ENCODE measurements at places on chromosomes 7 and 10.

DNA sequence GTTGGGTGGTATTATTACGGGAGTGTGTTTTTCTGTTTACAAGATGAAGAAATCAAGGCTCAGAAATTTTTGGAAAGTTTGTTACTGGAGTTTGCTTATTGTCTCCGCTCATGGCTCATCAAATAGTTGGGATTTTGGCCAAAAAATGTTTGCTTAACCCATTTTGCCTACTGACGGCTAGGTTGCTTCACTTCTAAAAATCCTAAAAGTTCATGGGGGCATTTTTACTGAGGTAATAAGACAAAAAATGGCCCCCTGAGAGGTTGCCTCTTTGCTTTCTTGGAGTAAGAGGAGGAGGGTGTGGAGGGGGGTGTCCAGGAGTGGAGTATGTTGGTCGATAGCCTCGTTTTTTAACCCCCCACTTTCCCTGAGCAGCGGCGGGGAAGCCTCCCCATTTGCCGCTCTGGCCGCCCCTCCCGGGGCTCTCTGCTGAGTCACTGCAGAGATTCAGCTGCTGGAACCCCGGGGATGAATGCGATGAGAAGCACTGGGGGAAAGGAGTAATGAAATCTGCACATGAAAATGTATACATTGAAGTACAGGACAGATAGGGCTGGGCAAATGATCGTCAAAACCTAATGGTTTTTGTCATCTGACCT, 1.5 kb downstream of the MEST start:
- H3K27ac ChIP-seq, result no peak overlapping the region
- peaks cover 2% of the 10 kb centered on the region for H3K36me3 ChIP-seq
- DNase-seq, result no peak
- peaks cover 9% of the 10 kb centered on the region for H3K4me1 ChIP-seq
- peaks cover 31% of the 10 kb centered on the region for H3K27me3 ChIP-seq

- no peaks in the 10 kb centered on the region for H3K27me3 ChIP-seq
- H3K4me1 ChIP-seq, result no peaks in the 10 kb centered on the region
- H3K4me3 ChIP-seq, result no peak overlapping the region
- H3K27ac ChIP-seq, result no peak overlapping the region
- no peak for DNase-seq
- H3K36me3 ChIP-seq, result no peaks in the 10 kb centered on the region
Observed at GRCh38 chr7:35544028-35544742, 150.8 kb downstream of the HERPUD2 start.

DNA sequence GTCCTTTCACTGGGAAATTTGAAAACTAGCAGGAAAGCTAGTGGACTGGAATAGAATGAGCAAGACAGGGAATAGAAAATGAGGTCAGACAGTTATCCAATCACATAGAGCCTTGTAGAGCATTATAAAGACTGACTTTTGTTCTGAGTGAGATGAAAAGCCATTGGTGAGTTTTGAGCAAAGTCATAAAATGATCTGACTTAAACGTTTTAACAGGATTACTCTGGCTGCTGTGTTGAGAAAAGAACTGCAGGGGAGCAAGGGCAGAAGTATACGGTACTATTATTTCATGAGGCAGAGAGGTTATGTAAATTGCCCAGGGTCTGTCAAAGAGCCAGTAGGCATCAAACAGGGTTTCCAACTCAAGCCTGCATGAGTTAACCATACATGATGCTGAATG, 393.4 kb downstream of the TFEC start:
- no peak overlapping the region for H3K27ac ChIP-seq
- H3K27me3 ChIP-seq, result no peaks in the 10 kb centered on the region
- DNase-seq, result no peak
- H3K36me3 ChIP-seq, result no peaks in the 10 kb centered on the region
- H3K4me3 ChIP-seq, result no peak overlapping the region
- H3K4me1 ChIP-seq, result no peaks in the 10 kb centered on the region

- no peaks in the 10 kb centered on the region for H3K36me3 ChIP-seq
- no peak overlapping the region for H3K4me3 ChIP-seq
- DNase-seq, result no peak
- no peaks in the 10 kb centered on the region for H3K4me1 ChIP-seq
Observed at GRCh38 chr7:80779456-80779855, 139.4 kb downstream of the SEMA3C start.

GRCh38 chr10:123045961-123046731, 37.3 kb downstream of the ACADSB start:
- H3K27me3 ChIP-seq, result no peaks in the 10 kb centered on the region
- no peak for DNase-seq
- peaks cover 10% of the 10 kb centered on the region for H3K36me3 ChIP-seq
- H3K4me3 ChIP-seq, result no peak overlapping the region

- H3K27ac ChIP-seq, result no peak overlapping the region
- H3K4me3 ChIP-seq, result no peak overlapping the region
- no peaks in the 10 kb centered on the region for H3K4me1 ChIP-seq
- H3K36me3 ChIP-seq, result peaks cover 15% of the 10 kb centered on the region
Observed at GRCh38 chr10:112711366-112711765, 238.7 kb upstream of the TCF7L2 start.

DNA sequence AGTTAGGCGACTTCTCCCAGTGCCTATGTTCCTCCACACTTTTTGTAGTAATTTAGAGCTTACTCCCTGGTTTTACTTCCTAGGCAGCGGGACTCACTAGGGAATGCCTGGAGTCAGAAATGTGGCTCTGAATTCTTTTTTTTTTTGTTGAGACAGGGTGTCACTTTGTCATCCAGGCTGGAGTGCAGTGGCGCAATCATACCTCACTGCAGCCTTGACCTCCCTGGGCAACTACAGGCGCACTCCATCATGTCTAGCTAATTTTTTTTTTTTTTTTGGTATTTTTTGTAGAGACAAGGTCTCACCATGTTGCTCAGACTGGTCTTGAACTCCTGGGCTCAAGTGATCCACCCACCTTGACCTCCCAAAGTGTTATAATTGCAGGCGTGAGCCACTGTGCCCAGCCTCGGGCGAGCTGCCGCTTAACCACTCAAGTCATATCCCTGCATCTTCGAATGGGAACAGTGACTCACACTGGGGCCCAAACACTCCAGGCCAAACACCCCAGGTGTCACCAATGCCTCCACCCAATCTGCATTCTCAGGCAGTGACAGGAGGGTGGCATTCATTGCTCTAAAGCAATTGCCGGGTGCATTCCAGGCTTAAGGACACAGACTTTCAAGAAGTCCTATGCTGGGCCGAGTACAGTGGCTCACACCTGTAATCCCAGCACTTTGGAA, 19.6 kb downstream of the RGS10 start:
- no peaks in the 10 kb centered on the region for H3K27me3 ChIP-seq
- peak overlapping the region; percentile 64 for H3K27ac ChIP-seq

- H3K27me3 ChIP-seq, result no peaks in the 10 kb centered on the region
- no peak for DNase-seq
- no peak overlapping the region for H3K4me3 ChIP-seq
- H3K27ac ChIP-seq, result no peak overlapping the region
Observed at GRCh38 chr7:85489498-85489897, 302.6 kb upstream of the SEMA3D start.

GRCh38 chr10:123642697-123643096, 23.5 kb upstream of the GPR26 start:
- H3K4me1 ChIP-seq, result no peaks in the 10 kb centered on the region
- no peaks in the 10 kb centered on the region for H3K36me3 ChIP-seq
- peaks cover 21% of the 10 kb centered on the region for H3K27me3 ChIP-seq
- H3K4me3 ChIP-seq, result no peak overlapping the region
- H3K27ac ChIP-seq, result no peak overlapping the region
- no peak for DNase-seq

DNA sequence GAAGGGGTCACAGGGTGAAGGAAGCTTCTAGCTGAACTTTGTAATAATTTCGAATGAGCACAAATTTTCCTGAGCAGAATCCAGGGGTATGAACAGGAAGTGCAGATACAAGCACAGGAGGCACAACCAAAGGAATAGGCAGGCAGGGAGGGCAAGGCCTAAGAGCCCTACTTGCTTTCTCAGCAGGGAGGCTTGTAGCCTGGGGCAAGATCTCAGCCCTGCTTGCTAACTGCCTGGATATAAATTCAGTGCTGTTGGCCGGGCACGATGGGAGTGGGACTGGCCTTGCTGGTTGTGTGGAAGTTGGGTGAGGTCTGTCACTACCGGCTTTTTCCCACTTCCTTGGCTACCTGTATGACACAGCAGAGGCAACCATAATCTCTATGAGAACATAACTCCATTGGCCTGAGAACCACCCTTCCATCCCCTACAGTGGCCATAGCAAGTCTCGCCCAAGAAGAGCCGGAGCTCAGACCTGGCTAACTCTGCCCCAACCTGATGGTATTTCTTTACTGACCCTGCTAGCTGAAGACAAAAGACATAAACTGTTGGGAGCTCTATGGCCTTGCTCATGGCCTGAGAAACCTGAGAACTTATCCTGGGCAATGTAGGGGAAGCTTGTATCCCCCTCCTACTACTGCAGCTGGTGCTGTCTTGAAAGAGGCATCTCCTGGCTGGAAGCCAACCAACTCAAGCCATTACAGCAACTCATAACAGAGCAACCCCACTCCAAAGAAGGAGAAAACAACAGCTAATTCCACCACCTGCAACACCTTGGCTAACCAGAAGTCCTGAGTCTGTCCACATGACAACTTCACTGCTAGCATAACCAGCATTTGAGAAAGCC, 27.6 kb downstream of the CLDN12 start:
- no peaks in the 10 kb centered on the region for H3K36me3 ChIP-seq
- H3K4me1 ChIP-seq, result peaks cover 2% of the 10 kb centered on the region
- peaks cover 15% of the 10 kb centered on the region for H3K27me3 ChIP-seq
- DNase-seq, result no peak
- H3K27ac ChIP-seq, result no peak overlapping the region

DNA sequence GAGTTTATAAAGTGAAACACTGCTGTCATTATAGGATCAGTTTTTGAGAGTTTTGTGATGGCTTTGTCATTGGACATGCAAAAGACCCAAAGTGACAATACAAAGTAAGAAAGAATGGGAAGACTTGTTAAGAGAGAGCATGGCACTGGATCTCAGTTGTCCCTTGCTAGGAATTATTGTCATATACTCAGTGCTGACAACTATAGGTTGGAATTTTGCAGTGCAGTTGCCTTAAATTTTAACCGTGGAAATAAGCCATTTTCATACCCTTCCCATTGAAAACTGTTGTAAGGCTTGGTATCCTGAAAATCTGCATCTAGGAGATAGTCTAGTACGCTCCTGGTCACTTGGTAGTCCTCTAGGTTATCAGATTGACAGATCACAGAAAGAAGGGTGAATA, 1156.7 kb downstream of the GATA3 start:
- peaks cover 4% of the 10 kb centered on the region for H3K27me3 ChIP-seq
- no peak for DNase-seq
- H3K36me3 ChIP-seq, result no peaks in the 10 kb centered on the region
- peaks cover 3% of the 10 kb centered on the region for H3K4me1 ChIP-seq
- H3K4me3 ChIP-seq, result no peak overlapping the region

DNA sequence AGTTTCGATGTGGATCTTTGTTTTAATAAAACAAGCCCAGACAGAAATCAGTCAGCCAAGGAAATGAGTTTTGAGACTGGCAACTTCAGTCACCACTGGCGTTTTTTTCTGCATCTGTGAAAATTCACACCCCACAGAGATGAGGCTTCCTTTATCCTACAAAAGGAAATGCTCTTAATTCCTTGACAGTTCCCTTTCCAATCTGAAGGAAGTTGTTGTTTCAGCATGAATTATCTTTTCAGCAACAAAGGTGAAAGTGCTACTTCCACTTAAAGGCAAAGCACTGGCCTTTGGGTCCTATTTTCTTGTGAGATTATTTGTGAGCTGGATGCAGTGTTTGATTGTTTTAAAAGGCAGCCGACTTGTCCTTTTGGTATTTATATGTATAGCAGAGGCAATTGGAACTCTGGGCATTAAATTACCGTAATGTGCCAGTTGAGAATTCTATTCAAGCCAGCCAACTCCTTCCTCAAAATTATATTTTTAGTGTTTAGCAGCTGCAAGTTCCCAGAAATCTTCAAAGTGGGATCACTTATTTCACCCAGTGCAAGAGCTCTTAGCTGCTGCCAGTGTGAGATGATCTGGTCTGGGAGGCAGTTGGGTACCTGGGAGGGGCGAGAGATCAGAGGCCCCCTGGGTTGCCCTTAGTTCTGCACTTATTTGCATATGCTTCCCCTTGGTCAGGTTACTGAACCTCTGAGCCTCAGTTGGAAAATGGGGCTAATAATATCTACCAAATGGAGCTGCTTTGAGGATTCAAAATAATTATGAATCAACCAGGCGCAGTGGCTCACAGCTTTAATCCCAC, 427.1 kb downstream of the GALNT17 start:
- no peaks in the 10 kb centered on the region for H3K27me3 ChIP-seq
- no peak for DNase-seq
- H3K36me3 ChIP-seq, result no peaks in the 10 kb centered on the region
- H3K4me3 ChIP-seq, result no peak overlapping the region
- H3K4me1 ChIP-seq, result no peaks in the 10 kb centered on the region

- H3K4me1 ChIP-seq, result no peaks in the 10 kb centered on the region
- no peak overlapping the region for H3K27ac ChIP-seq
- no peak overlapping the region for H3K4me3 ChIP-seq
- H3K36me3 ChIP-seq, result no peaks in the 10 kb centered on the region
- DNase-seq, result no peak
Observed at GRCh38 chr7:113371416-113372043, 253.2 kb upstream of the SMIM30 start.

DNA sequence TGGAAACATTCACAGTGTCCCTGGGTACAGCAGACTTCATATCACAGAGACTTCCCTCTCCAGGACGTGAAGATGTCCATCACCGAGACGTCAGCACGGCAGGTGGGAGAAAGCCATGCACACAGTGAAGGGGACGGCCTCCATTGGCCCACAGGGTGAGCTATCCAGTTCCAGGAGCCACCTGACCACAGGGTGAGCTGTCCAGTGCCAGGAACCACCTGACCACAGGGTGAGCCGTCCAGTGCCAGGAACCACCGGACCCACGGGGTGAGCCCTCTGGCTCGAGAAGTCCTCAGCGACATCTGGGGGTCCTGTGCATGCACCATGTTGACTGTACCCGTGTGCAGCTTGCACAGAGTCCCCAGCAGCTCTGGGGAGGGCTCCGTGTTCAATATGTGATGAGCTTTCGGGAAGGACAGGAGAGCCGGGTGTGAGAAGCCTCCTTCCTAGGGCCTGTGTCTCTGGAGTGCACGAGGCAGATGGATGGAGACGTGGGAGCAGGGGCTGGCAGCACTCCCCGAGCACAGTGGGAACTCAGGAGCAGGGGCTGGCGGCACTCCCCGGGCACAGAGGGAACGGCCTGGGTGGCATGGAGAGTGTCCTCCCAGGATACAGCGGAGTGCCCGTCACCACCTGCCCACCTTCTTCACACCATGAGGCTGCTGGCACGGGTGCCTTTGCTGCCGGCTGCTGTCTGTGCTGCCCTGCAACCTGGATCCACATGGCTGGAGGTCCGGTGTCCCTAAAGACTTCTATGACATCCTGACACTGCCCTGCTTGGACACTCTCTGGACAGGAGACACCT, 616.2 kb downstream of the DNAJB6 start:
- peaks cover 6% of the 10 kb centered on the region for H3K27me3 ChIP-seq
- no peaks in the 10 kb centered on the region for H3K36me3 ChIP-seq
- no peak overlapping the region for H3K27ac ChIP-seq
